ENCODE measurements at places on chromosomes 6 and 20. TPM values are rescaled to one million over a fixed set of nuclear protein-coding genes. Genes with fewer than 3 reads are reported as not detected.

RAMACL gene
- total RNA-seq = 0.16 TPM

WFDC10A gene
- not detected for total RNA-seq

EFHC1 gene
- total RNA-seq = 1.4 TPM

NANP gene
- 5.0 TPM for total RNA-seq

BPIFA1 gene
- total RNA-seq = not detected

BHLHE23 gene
- not detected for total RNA-seq
